Sciatic nerve (tissue), 2 donors: ENCODE measurements at places on chromosomes 4 and X. TPM values are rescaled to one million over a fixed set of nuclear protein-coding genes. Genes with fewer than 3 reads are reported as not detected.

Gene TNMD
- 1.2 TPM for total RNA-seq

Gene PAQR3
- 20.1 TPM for total RNA-seq

Gene ANK2
- 121 TPM for total RNA-seq

Gene PABPC4L
- total RNA-seq = 1.9 TPM
